ENCODE measurements at places on chromosomes 16 and 17. TPM values are rescaled to one million over a fixed set of nuclear protein-coding genes. Genes with fewer than 3 reads are reported as not detected.
A peak's percentile ranks its signal among the peaks of the same experiment; 100 is the strongest.

DNA sequence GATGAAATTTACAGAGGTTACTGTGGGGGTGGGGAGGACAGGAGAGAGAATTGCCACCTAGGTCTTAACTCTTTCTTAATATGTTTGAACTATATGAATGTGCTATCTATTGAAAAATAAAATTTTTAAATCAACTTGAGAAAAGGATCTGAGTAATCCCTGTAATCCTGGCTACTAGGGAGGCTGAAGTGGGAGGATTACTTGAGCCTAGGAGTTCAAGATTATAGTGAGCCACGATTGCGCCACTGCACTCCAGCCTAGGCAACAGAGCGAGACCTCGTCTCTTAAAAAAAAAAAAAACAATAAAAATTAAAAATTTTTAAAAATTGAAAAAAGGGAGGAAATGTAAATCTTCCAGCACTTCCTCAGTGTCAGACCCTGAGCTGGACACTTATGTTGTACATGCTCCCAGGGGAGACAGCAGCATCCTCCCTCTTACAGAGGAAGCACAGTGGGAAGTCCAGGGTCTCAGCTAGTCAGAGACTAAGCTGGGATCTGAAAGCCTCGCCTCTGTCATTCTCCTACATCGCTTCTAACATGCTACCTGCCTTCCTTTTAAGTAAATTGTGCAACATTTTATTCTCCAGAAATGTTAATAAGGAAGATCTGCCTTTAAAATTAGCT lies 21.9 kb downstream of the PMM2 start:
- H3K36me3 ChIP-seq: peaks cover 41% of the 10 kb centered on the region
- DNase-seq: no peak
- no peak overlapping the region for H3K4me3 ChIP-seq
- no peaks in the 10 kb centered on the region for H3K27me3 ChIP-seq
- peaks cover 8% of the 10 kb centered on the region for H3K4me1 ChIP-seq
- no peak overlapping the region for H3K27ac ChIP-seq

DNA sequence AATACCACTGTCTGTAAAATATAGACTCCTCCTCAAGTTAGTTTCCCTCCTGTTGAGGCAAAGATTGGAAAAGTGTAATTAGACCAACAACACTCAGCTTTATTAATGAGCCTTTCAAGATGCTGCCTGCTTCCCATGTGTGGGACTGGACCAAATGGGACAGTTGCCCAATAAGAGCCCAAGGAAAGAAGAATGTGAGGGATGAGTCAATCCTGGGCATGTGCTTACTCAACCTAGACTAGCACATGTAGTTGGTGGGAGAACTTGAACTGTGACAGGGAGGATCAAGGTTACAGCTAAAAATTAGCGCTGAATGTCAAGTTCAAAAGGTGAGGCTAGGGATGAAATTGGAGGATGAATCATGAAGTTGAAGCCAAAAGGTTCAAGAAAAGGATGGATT lies 435.5 kb downstream of the CA10 start:
- no peak for DNase-seq
- H3K27me3 ChIP-seq: no peaks in the 10 kb centered on the region
- no peak overlapping the region for H3K27ac ChIP-seq
- no peak overlapping the region for H3K4me3 ChIP-seq
- no peaks in the 10 kb centered on the region for H3K36me3 ChIP-seq
- no peaks in the 10 kb centered on the region for H3K4me1 ChIP-seq

GRCh38 chr16:71681360-71681759 lies 43.1 kb downstream of the PHLPP2 start:
- peaks cover 10% of the 10 kb centered on the region for H3K36me3 ChIP-seq
- no peak overlapping the region for H3K27ac ChIP-seq
- no peak for DNase-seq
- H3K4me3 ChIP-seq: no peak overlapping the region
- no peaks in the 10 kb centered on the region for H3K27me3 ChIP-seq
- no peaks in the 10 kb centered on the region for H3K4me1 ChIP-seq

DNA sequence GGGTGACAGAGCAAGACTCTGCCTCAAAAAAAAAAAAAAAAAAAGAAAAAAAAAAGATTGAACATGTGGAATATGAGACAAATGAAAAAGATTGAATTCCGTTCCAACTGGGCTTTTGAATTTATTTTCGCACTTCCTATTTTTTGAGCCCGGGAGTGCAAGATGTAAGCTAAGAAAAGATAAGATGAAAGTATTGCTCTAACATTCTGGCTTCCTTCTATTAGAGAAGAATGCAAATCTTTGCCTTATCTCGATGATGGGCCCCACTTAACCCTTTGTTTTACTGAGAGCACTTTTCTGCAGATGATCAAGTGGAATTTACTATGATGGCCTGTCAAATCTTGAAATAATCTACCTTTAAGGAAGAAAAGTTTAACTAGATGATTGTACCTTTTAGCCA lies 96.3 kb downstream of the WWOX start:
- no peaks in the 10 kb centered on the region for H3K4me1 ChIP-seq
- no peaks in the 10 kb centered on the region for H3K27me3 ChIP-seq
- DNase-seq: no peak
- no peak overlapping the region for H3K4me3 ChIP-seq

DNA sequence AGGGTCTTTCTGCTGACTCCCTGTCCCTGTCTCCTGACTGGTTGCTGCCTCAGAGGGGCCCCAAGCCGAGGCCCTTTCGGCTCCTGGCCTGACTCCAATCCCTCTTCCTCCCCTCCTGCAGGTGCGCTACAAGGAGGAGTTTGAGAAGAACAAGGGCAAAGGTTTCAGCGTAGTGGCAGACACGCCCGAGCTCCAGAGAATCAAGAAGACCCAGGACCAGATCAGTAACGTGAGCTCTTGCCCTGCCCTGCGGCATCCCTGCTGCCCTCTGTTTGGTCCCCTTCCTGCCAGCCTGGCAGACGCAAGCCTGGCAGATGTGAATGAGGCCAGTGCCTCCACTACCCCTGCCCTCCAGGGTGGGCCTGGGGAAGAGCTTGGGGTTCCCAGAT lies 27.1 kb upstream of the LASP1NB start:
- peak overlapping the region; percentile 55 for H3K4me3 ChIP-seq
- H3K27ac ChIP-seq: peak overlapping the region; percentile 96
- DNase-seq: no peak
- H3K4me1 ChIP-seq: peaks cover 48% of the 10 kb centered on the region
- peaks cover 2% of the 10 kb centered on the region for H3K36me3 ChIP-seq
- H3K27me3 ChIP-seq: no peaks in the 10 kb centered on the region

GRCh38 chr17:35705705-35706104 lies 25.7 kb upstream of the RASL10B start:
- no peak overlapping the region for H3K4me3 ChIP-seq
- no peaks in the 10 kb centered on the region for H3K27me3 ChIP-seq
- H3K27ac ChIP-seq: no peak overlapping the region
- DNase-seq: no peak

GRCh38 chr17:32136856-32137255 lies 5.4 kb upstream of the RHOT1 start:
- H3K27ac ChIP-seq: no peak overlapping the region
- DNase-seq: no peak
- no peak overlapping the region for H3K4me3 ChIP-seq
- no peaks in the 10 kb centered on the region for H3K27me3 ChIP-seq
- peaks cover 13% of the 10 kb centered on the region for H3K4me1 ChIP-seq

GRCh38 chr16:84609563-84610177 lies 8.2 kb downstream of the COTL1 start:
- H3K4me3 ChIP-seq: no peak overlapping the region
- peak overlapping the region; percentile 80 for H3K27ac ChIP-seq
- no peaks in the 10 kb centered on the region for H3K36me3 ChIP-seq

DNA sequence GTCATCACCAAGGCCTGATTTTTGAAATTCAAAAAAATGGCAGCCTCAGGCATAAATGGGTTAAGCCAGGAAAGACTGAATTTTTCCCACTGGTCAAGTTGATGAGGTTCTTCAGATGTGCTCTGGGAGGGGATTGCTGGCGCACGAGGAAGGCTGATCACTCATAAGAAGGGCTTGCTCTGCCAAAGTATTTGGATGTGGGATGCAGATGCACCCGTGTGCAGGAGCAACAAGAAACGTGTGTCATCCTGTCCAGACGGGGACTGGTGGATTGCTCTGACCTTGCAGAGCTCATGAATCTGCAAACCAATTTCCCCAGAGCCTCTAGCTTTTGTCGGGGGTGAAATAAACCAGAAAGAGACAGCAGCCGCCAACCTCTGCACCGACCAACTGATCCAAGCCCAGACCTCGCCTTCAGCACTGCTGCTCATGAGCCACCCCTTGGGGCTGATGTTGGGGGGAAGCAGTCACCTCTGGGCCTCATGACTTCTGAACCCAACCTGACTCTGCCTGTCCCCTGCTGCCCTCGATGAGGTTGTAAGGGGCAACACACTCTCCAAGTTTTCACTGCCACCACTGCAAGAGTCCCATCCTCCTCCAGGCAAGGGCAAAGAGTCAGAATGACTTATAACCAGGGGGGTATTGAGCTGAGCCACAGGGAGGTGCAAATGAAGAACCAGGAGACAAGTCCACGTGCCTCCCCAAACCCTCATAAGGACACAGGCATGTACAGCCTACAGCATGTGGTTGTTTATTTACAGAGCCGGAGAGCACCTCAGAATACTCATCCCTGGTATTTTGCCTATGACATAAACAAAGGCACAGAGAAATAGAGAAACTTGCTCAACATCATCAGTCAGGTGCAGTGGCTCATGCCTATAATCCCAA lies 452.0 kb downstream of the SOX9 start:
- no peak overlapping the region for H3K27ac ChIP-seq
- no peak for DNase-seq
- H3K36me3 ChIP-seq: no peaks in the 10 kb centered on the region
- no peak overlapping the region for H3K4me3 ChIP-seq

- DNase-seq: peak; percentile 94
- H3K4me1 ChIP-seq: peaks cover 79% of the 10 kb centered on the region
- H3K4me3 ChIP-seq: peak overlapping the region; percentile 89
- H3K27me3 ChIP-seq: no peaks in the 10 kb centered on the region
- H3K36me3 ChIP-seq: no peaks in the 10 kb centered on the region
Observed at GRCh38 chr17:78132084-78132676, 1.6 kb downstream of the TMC8 start.

GRCh38 chr17:16465861-16466338 lies 26.1 kb downstream of the LRRC75A start:
- no peaks in the 10 kb centered on the region for H3K27me3 ChIP-seq
- H3K4me3 ChIP-seq: no peak overlapping the region
- H3K27ac ChIP-seq: no peak overlapping the region
- no peak for DNase-seq

DNA sequence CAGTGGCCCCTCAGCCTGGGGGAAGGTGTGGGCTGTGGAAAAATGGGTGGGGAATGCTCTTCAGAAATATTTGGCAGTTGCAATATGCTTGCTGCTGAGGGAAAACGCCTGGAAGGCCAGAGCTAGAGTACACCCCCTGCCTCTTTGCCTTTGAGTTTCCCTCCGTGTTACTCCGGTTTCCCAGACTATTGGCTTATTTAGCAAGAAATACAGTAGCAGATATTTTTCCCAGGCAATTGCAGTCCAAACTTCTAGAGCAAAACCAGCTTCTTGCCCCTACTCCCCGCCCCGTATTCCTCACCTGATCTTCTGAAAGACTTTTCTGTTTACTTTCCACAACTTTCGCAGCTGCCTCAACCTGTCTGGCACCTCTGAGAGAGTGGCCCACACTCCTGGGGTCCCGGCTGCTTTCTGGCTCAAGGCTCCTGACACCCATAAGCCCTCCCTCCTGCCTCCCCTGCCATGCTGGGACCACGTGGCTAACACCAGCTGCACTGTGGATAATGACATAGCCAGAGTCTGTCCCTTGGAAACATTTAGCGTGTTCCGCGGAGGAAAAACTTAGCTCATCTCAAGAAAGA lies 45.8 kb upstream of the HELZ start:
- no peaks in the 10 kb centered on the region for H3K36me3 ChIP-seq
- H3K27me3 ChIP-seq: no peaks in the 10 kb centered on the region
- H3K27ac ChIP-seq: no peak overlapping the region
- H3K4me3 ChIP-seq: no peak overlapping the region
- H3K4me1 ChIP-seq: peaks cover 3% of the 10 kb centered on the region
- DNase-seq: no peak

DNA sequence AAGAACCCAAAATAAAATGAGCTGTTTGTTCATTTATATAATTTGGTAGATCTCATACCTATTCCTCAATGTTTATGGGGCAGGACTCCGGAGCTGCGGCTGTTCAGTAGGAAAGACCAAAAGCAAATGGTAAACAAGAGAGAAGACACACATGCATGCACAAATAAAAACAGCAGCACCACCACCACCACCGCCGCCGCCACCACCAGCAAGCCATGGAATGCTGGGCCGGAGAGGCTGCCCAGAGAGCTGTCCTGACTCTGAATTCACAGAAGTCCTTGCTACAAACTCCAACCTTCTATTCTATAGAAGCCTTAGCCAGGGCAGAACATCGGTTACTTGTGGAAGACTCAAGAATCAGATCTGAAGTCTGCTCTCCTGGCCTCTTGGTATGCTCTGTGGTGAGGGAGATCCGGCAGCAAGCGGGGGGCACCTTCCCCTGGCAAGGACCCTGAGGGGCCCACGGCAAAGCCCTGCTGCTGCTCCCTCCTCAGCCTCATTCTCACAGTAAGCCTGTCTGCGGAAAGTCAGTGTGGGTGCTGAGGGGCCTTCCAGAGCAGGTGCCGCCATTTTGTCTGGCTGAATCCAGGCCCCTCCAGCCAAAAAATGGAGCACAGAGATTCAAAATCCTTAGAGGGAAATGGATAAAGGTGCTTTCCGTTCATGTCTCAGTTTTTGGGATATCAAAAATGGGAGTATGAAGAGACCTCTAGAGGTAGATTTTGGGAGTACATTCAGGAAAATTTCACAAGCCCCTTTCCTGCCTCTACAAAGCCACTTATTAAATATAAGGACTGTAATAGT lies 6.4 kb upstream of the FOXJ1 start:
- no peak overlapping the region for H3K27ac ChIP-seq
- H3K36me3 ChIP-seq: no peaks in the 10 kb centered on the region
- no peak for DNase-seq
- H3K4me3 ChIP-seq: no peak overlapping the region
- peaks cover 38% of the 10 kb centered on the region for H3K4me1 ChIP-seq
- H3K27me3 ChIP-seq: no peaks in the 10 kb centered on the region

- H3K27me3 ChIP-seq: no peaks in the 10 kb centered on the region
- DNase-seq: peak; percentile 52
- no peak overlapping the region for H3K27ac ChIP-seq
- no peaks in the 10 kb centered on the region for H3K36me3 ChIP-seq
- H3K4me3 ChIP-seq: no peak overlapping the region
- H3K4me1 ChIP-seq: peaks cover 59% of the 10 kb centered on the region
Observed at GRCh38 chr16:89357055-89357816, 133.1 kb downstream of the ANKRD11 start.

- peak overlapping the region; percentile 48 for H3K4me3 ChIP-seq
- peaks cover 46% of the 10 kb centered on the region for H3K27me3 ChIP-seq
- peak; percentile 75 for DNase-seq
- no peak overlapping the region for H3K27ac ChIP-seq
Observed at GRCh38 chr17:61409301-61410112, 9.9 kb downstream of the TBX2 start.

- H3K27me3 ChIP-seq: no peaks in the 10 kb centered on the region
- H3K4me1 ChIP-seq: no peaks in the 10 kb centered on the region
- H3K36me3 ChIP-seq: no peaks in the 10 kb centered on the region
Observed at GRCh38 chr17:62763891-62764600, 44.1 kb downstream of the MARCHF10 start.

GRCh38 chr17:1487939-1488825 lies 4.3 kb downstream of the MYO1C start:
- H3K4me1 ChIP-seq: peaks cover 35% of the 10 kb centered on the region
- H3K27ac ChIP-seq: peak overlapping the region; percentile 90
- peaks cover 5% of the 10 kb centered on the region for H3K27me3 ChIP-seq
- no peaks in the 10 kb centered on the region for H3K36me3 ChIP-seq

SNAI3 gene
- 8.2 TPM for total RNA-seq

CD300E gene
- 0.10 TPM for total RNA-seq

TBC1D16 gene
- 3.3 TPM for total RNA-seq

TBX6 gene
- total RNA-seq: 5.4 TPM

USP43 gene
- 0.07 TPM for total RNA-seq

ACSM2A gene
- not detected for total RNA-seq

TEX14 gene
- 0.53 TPM for total RNA-seq

All from B cell (primary cell).